Renal cortex interstitium (tissue), 15 donors: ENCODE measurements at places on chromosomes 3 and 15. TPM values are rescaled to one million over a fixed set of nuclear protein-coding genes. Genes with fewer than 3 reads are reported as not detected.

DNA sequence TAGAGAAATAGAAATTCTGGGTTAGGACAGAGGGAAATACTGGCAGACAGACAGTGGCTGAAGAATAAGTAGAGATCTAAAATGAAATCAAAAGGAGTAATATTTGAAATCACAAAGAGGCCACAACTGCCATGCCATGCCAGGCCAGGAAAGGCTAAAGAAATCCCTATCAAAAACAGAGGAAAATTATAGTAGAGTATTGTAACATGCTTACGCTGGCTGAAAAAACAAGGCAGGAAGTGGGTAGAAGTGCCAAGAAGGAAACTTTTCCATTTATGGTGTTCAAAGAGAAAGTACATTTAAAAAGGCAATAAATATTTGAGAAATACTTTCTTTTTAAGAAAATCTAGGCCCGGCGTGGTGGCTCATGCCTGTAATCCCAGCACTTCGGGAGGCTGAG is 415.7 kb downstream of the PLCL2 start:
- no peak for DNase-seq

DNA sequence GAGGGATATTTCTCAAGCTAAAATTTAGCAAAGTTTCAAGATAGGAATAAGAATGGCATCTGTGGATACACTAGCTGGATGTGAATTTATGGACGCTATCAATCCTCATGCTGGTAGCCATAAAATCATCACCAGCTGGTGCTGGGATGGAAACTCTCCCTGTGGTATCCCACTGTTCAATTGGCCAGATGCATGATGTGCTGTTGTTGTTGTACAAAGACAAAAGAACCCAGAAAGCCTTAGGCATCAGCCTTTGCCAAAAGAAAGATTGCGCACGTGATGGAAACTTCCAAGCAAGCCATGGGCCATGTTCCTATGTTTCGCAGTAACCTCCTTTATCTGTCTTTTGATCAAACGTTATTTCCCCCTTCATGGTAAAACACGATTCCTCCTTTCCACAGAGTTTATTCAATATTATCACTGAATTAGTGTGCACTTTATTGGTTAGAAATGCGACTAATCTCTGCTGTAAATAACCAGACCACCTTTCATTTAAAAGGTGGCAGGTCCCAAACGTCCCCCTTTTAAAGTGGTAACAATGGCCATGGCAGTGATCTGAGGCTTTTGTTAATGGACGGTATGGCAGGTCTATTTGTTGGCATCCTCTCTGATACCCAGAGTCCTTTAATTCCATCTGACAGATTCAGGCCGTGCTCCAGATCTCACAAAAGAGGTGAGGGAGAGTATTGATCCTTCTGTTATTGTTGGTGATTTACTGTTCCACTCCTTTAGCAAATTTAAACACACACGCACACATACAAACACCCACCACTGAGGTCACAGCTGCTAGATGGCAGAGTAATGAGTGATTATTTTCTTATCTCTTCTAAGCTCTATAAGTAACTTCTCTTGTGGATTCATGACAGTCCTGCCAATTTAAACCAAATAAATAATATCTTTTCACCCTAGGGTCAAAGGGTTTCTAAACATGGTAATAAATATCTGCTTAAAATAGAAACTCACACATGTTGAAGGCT is 291.2 kb upstream of the KCNMB2 start:
- DNase-seq, result no peak

Gene FXR1
- 234 TPM for polyA plus RNA-seq

DNA sequence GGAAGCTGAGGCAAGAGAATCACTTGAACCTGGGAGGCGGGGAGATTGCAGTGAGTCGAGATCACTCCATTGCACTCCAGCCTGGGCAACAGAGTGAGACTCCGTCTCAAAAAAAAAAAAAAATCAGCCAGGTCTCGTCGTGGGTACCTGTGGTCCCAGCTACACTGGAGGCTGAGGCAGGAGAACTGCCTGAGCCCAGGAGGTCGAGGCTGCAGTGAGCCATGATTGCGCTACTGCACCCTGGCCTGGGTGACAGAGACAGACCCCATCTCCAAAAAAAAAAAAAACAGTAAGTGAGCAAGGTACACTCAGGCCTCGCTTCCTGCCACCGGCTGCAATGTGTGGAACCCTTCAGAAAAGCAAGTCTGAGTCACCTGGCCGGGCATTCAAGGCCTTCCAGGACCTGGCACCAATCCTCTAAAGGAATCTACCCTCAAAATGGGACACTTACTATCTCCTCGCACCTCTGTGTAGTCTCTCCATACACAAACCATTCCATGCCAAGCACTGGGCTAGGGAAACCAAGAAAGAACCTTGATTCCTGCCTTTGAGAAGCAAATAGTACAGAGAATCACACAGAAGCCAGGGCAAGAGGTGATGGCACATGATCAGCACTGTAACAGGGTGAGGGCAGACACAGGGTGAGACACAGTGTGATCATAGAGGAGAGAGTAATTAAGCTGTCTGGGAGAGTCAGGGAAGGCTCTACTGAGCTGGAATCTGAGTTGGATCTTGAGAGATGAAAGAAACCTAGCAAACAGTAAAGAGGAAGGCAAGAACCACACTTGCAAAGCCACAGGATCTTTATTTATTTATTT is 9.7 kb downstream of the SCAMP2 start:
- no peak for DNase-seq

DNA sequence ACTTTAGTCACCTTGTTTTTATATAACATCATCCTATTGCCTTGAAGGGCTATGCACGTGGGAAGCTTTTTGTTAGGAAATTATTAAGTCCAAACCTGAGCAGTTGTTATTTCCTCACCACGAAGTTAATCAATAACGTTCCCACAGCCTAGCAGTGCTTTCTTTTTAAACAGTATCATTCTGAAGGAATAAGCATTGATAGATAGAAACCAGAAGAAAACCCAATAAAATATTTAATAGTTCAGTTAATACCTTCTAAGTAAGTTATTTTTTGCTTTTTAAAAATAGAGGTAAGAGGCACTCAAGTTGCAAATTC is 149.3 kb downstream of the KCNMB2 start:
- no peak for DNase-seq
